Stimulated activated CD8-positive, alpha-beta memory T cell treated with anti-CD3 and anti-CD28 coated beads, Interleukin-12 subunit alpha, Interleukin-12 subunit beta, amount 100 ng/mL, for 4 hours (primary cell): ENCODE measurements at places on chromosomes 6 and 20.
A peak's percentile ranks its signal among the peaks of the same experiment; 100 is the strongest.

DNA sequence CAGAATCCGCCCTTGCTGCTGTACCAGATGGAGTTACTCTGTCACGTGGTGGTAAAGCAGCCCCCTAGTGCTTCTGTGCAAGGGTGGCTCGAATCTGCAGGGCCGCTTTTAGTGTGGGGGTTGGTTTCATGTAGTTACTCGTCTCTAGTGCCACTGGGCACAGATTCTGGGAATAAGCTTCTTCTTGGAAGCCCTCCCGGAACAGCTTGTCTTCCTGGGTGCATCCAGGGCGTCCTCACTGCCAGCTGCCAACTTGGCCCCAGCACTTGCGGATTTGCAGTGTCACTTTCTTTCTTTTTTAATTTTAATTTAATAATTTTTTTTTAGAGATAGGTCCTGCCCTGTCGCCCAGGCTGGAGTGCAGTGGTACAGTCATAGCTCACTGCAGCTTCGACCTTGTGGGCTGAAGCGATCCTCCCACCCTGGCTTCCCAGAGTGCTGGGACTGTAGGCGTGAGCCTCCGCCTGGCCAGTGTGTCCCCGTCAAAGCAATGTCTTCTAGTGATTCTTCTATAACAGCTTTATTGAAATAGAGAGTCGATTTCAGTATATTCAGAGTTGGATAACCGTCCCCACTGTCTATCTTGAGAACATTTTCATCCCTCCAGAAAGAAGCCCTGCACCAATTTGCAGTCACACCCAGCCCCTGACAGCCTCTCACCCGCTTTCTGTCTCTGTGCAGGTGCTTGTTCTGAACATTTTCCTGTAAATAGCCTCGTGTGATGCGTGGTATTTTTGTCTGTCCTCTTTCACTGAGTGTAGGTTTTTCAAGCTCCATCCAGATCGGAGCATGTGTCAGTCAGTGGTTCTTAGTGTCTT, 25.9 kb downstream of the PYGB start:
- no peak for DNase-seq

DNA sequence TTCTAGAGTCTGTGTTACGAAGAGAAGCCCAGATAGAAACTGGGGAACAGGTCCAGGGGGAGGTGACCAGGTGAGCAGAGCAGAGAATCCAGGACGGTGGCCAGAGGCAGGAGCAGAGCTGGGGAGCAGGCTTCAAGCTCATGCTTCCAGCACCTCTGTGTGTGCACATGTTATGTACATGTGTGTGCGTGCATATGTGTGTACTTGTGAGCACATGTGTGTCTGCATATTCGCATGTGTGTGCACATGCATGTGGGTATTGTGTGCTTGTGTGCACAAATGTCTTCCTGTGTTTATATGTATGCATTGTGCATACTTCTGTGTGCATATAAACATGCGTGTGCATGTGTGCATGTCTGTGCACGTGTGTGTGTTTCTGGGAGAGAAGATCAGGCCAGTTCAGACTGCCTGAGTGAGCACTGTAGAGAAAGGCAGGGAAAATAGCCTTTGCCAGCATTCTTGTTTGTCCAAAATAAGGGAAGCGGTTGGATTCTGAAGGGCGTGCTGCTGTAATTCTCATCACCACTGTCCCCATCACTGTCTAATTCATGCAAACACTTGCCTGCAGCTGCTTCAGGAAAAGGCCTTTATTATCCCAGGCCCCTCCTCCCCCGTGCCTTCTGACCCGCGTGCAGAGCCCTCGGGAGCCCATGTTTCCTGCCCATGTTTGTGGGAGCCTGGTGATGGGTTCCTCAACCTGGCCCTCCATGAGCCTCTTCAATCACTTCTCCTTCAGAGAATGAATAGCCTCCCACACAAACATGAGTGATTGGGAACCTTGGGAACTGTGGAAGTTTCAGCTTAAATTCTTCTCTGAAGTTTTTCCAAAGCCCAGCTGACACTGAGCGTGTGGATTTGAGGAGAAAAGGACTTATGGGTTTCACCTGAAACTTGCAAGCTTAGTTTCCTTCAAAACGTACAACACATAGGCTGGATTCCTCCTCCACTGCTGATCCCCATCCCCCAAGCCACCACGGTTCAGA, 161.7 kb upstream of the AFDN start:
- no peak for DNase-seq

GRCh38 chr20:11140359-11140758, 466.6 kb upstream of the JAG1 start:
- DNase-seq, result no peak

DNA sequence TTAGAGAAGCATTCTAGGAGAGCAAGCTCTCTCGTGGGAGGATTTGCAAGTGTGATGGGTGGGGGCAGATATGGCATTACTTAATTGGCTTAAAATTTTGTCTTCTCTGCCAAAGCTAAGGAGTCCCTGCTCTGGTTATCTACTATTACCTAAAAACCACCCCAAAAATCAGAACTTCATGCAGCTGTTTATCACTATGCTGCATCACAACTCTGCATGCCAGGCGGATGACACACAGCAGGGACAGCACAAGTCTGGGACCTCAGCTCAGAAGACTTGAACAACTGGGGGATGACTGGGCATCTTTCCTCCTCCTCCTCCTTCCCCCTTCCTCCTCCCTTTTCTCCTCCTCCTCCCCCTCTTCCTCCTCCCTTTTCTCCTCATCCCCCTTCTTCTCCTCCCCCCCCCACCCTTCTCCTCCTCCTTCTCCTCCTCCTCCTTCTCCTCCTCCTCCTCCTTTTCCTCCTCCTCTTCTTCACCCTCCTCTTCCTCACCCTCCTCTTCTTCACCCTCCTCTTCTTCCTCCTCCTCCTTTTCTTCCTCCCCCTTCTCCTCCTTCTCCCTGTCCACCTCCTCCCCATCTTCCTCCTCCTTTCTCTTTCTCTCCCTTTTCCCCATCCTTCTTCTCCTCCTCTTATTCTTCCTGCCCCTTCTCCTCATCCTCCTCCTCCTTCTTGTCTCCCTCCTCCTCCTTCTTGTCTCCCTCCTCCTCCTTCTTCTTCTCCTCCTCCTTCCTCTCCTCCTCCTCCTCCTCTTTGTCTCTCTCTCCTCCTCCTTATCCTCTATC, 218.6 kb upstream of the PMEPA1 start:
- DNase-seq, result no peak

DNA sequence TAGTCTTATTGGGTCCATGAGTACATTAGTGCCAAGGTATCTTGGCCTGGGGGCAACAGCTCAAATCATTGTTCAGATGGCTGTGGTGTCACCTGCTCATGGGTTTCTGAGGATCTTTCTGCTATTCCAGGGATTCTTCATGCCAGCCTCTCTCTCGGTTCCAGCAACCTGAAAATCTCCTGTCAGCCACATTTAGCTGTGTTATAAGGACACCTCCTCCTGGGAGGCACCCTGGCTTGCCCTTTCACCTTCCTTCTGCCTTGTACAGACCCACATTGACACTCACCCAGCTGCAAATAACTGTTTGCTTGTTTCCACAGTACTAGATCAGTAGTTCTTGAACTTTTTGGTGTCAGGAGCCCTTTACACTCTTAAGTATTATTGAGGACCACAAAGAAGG, 159.9 kb downstream of the GRM4 start:
- DNase-seq, result no peak

- DNase-seq, result no peak
These were observed 129.6 kb downstream of the TAF4 start for GRCh38 chr20:61935926-61936700.

- no peak for DNase-seq
These were observed 97.4 kb upstream of the IFNGR1 start for GRCh38 chr6:137316626-137317025.

DNA sequence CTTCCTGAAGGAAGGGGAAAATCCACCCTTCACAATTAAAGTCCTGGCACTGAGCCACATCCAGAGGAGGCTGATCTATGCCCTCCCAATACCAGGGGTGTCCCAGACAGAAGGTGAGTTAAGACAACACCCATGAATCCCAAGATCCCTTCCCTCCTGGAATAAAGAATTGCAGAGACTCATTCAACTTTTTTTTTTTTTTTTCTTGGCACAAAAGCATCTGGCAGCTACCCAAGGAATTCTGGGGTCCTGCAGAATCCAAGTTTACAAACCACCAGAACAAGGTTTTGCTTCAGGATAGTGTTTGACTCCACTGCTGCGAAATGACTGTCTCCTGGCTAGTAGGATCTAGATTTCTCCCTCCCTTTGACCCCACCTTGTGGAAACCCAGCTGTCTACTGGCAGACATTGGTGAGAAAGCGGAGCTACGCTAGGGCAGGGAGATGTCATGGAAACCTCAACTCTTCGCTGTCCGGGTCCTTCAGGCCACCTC, 37.4 kb downstream of the JAG1 start:
- no peak for DNase-seq

GRCh38 chr6:8881663-8882062, 446.3 kb upstream of the SLC35B3 start:
- no peak for DNase-seq

DNA sequence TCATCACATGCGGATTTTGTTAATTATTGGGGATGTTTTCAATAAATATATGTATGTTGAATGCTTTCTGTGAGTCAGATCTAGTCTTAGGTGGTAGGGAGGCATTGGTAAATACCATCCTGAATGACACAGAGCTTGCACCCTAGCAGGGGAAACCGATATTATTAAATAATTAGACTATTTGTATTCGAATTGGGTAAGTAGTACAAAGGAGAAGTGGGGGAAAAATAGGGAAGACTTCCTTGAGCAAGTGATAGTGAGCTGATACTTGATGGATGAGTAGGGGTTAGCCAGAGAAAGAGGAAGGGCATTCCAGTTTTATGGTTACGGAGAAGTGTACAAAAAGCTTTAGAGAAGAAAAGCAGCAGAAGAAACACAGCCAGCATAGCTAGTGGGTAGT, 1.5 kb downstream of the RIOK1 start:
- no peak for DNase-seq

- no peak for DNase-seq
These were observed 128.8 kb downstream of the PHF3 start for GRCh38 chr6:63764318-63764916.

GRCh38 chr20:46215913-46216707, 92.2 kb downstream of the CDH22 start:
- no peak for DNase-seq

GRCh38 chr6:143323729-143324470, 126.6 kb downstream of the ADAT2 start:
- DNase-seq, result no peak

- no peak for DNase-seq
These were observed 77.3 kb downstream of the GRM4 start for GRCh38 chr6:34068462-34069044.

DNA sequence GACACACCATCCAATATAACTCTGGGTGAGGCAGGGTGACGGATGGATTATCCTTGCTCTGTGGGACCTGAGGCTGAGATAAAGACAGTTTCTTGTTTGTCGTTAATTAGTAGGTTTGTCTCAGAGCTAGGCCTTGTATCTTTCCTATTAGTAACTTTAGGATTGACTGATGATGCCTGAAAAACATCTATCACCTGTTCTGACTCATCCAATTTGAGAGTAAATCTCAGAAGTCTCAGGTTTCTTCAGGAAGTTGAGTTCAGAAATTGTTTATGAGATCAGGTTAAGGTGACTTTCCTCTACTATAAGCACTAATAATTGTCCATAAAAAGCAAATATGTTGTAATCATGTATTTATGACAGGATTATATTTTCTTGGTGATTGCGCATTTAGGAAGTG, 129.5 kb upstream of the SUPT3H start:
- DNase-seq, result no peak

GRCh38 chr20:48620507-48621375, 207.1 kb downstream of the PREX1 start:
- DNase-seq, result peak; percentile 20

DNA sequence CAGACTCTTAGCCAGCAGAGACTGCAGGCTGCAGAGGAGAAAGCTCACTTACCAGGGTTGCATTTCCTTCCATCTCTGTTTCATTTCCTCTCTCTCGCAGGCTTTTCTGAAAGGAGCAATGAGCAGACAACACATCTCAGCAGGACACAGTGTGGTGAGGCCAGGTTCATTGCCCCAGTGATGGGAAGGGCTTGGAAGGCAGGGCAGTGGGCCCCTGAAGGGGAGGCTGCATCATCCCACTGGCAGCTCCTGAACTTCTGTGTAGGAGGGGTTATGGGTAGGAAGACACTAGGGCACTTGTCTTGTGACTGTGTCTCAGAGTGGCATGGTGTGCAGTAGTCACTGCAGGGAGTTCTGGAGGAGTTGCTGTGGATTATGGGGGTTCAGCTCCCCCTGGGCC, 246.8 kb downstream of the QKI start:
- DNase-seq, result no peak

GRCh38 chr6:79028641-79029314, 49.3 kb downstream of the PHIP start:
- no peak for DNase-seq

GRCh38 chr6:18021166-18021850, 33.9 kb upstream of the KIF13A start:
- no peak for DNase-seq

DNA sequence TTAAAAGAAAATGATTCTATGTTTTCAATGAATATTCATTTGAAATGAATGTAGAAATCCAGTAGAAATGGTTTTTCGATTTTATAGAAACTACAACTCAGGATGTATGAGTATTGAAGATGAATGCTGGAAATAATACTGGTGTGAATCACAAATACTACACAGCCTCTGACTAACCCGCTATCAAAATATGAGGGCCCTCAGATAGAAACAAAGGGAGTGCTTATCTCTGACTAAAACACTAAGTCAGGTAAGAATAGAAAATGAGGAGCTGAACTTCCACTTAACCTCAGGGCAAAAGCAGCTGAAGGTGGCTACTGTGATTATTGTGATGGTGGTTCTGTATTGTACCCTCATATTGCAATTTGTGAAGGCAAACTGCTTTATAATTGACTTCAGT, 220.9 kb upstream of the RNF217 start:
- DNase-seq, result no peak

GRCh38 chr20:25081065-25081729, 744 bp downstream of the VSX1 start:
- DNase-seq, result no peak
